Stimulated activated CD8-positive, alpha-beta memory T cell treated with anti-CD3 and anti-CD28 coated beads, Interleukin-7, amount 100 ng/mL, for 1 hour (primary cell): ENCODE measurements at places on chromosomes 1 and 21.

DNA sequence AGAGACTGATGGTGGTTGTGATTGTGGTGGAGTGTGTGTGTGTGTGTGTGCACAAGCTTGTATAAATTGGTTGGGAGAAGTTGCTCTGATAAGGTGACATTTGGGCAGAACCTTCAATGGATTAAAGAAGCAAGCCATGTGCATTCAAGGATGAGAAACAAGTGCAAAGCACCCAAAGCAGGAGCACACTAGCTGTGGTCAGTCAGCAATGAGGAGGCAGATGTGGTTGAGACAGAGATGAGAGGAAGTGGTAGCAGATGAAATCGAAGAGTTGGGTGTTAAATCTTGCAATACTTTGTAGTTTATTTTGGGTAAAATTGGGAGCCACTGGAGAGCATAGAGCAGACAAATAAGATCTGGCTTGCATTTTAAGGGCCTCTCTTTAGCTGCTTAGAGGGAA, 4.4 kb upstream of the PGBD5 start:
- no peak for DNase-seq

- DNase-seq = no peak
Measured at GRCh38 chr1:204873714-204874113, 3.1 kb downstream of the NFASC start.

DNA sequence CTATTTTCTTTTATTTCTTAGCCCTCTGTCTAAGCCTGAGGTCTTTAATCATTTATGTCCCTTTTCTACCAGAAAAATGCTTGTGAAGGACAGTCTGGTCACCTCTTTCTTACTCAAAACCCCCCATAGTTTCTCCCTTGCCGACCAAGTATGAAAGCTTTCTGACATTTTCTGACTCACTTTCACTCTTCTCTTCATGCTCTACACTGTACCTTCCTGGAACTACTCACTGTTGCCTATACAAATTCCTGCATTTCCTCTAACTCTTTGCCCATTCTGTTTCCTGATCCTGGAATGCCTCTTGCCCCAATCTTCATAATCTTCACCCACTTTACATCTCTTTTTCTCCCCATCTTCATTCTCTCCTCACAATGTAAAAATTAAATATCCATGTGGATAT, 380.0 kb downstream of the HHIPL2 start:
- DNase-seq = no peak

GRCh38 chr1:83910461-83910860, 88.5 kb downstream of the TTLL7 start:
- DNase-seq = no peak

GRCh38 chr1:200921571-200922110, 26.9 kb downstream of the INAVA start:
- no peak for DNase-seq

- DNase-seq = no peak
Measured at GRCh38 chr1:198701766-198702539, 63.1 kb downstream of the PTPRC start.

GRCh38 chr21:44695184-44695583, 1.8 kb upstream of the KRTAP10-12 start:
- DNase-seq = no peak

- no peak for DNase-seq
Measured at GRCh38 chr1:57866998-57867397, 443.1 kb upstream of the DAB1 start.
